ENCODE measurements at places on chromosomes 2 and 18.

DNA sequence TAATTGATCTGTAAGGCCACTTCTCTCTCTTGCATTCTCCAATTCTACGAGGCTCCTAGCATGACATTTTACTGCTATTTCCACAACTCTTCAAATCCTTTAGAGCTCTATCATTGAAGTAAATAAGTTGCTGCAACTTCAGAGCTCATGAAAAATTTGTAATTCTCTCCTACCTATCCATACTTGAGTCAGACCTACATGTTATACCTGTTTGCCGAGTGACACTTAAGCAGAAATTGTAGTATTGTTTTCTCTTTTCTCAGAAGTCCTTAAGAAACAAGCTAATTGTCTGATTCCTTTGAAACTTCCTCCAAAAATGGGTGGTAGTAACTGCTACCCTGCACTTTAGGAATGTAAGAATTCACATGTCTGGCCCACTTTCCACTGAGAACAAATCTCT is 26.1 kb downstream of the GALM start:
- DNase-seq: no peak

GRCh38 chr2:203708846-203709396 is 2.5 kb downstream of the CD28 start:
- DNase-seq: no peak

DNA sequence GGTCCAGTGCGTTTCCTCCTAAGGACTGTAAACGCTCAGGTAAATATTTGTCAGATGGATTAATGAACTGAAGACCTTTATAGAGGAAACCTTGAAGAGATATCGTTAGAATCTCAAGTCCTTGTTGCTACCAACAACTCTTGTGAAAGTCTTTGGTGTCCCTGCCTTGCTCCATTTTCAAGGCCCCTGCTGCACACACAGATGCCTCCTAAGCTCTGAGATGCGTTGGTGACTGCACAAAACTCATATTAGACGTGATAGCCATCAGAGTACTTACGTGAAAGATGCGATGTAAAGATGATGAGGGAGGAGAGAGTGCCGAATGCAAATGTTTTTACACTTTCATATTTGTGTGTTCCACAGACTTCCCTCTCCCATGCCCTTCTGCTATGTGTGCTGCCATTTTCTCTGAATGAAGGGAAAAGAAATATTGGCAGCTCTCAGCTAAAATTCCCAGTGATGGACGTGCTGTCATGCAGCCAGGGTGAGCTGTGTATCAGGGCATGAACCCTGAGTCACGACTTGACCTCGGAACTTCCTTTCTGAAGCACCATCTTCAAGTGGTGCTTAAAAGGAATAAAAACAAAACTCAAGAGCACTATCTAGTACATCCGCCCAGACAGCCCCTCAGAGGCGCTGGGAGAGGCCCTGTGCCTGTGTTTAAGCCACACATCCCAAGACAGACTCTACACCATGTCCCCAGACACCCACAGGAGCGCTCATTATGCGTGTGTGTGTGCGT is 117.4 kb downstream of the FAM210A start:
- no peak for DNase-seq

- no peak for DNase-seq
Observed at GRCh38 chr2:153235516-153235915, 243.0 kb downstream of the RPRM start.

GRCh38 chr18:35029103-35029502 is 12.1 kb upstream of the MAPRE2 start:
- DNase-seq: peak; percentile 57

GRCh38 chr2:105806996-105807395 is 62.3 kb downstream of the NCK2 start:
- DNase-seq: no peak

GRCh38 chr2:101272045-101272784 is 19.5 kb downstream of the CNOT11 start:
- DNase-seq: no peak

- peak; percentile 11 for DNase-seq
Observed at GRCh38 chr2:209960045-209960444, 42.4 kb upstream of the RPE start.

DNA sequence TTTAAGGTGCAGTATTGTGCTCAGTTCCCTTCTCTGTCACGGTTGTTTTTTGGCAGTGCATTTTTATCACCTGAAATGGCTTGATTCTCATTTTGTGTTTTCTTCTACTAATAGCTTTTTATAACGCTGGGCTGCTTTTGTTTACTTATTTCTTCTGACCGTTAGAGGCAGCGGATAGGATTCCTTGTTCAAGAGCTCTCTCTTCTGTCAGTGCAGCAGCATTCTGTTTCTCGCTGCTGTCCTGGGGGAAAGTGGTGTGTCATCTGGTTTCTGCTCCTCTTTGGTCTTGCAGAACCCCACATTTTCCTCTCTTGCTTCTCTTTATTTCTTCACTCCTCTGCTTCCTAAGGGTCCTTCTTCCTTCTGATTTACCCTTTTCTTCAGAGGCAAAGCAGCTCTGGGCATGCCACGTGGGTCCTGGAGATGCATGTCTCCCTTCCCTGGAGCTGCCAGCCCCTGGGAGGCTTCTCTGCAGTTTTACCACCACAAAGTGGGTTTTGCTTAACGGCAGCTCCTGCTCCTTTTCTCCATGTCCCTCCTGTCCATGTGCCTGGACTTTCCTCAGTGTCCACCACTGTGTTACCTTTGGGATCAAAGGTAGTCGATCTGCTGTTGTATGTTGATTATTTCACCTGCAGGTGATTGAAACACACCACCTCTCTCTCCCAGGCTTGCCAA is 47.3 kb upstream of the SNTG2 start:
- DNase-seq: no peak

GRCh38 chr2:106025796-106026195 is 168.3 kb downstream of the UXS1 start:
- no peak for DNase-seq

DNA sequence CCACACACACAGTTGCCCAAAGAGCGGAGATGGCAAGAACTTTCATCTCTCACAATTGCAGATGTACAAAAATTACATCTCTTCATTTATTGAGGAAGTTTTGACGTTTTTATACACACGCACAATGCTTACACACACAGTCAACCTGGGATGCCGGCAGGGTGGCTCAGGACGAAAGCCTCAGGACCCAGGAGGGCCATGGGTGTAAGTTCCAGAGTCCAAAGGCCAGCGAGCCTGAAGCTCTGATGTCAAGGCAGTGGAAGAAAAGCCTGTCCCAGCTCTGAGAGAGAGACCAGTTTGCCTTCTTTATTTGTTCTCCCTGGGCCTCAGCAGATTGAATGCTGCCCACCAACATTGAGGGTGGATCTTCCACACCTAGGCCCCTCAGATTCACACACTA is 10.1 kb downstream of the AMER3 start:
- no peak for DNase-seq

GRCh38 chr2:156800065-156800653 is 364.0 kb downstream of the GPD2 start:
- DNase-seq: peak; percentile 20

DNA sequence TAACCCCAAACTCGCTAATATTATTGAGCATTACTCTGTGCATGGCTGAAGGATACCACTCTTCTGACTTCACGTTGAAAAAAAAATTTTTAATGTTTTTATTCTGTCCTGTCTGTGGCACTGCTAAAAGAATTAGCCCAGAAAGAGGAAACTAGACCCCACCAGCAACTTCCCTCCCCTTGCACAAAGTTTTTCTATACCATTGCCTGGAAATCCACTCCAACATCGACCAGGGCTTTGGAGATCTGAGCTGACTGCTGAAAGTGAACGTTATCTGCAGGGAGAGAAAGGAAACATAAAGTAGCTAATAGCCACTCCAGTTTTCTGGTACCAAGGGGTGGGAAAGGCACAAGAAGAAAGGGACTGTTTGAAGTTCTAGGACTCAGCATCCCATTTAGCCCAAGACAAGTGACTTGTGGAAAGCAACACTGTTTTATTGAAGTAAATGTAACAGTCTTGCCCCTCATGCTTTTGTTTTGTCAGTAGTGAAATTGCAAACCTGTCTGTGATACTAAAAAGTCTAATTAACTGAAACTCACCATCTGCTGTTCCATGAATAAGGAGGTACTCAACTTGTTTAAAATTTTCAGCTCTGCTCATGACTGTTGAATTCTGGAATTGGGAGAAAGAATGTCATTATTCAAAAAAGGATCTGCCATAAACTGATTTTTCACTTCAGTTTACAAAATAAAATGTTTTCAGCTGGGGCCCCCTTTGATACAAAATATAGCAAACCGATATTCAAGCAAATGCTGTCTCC is 79.1 kb downstream of the DPP4 start:
- no peak for DNase-seq

DNA sequence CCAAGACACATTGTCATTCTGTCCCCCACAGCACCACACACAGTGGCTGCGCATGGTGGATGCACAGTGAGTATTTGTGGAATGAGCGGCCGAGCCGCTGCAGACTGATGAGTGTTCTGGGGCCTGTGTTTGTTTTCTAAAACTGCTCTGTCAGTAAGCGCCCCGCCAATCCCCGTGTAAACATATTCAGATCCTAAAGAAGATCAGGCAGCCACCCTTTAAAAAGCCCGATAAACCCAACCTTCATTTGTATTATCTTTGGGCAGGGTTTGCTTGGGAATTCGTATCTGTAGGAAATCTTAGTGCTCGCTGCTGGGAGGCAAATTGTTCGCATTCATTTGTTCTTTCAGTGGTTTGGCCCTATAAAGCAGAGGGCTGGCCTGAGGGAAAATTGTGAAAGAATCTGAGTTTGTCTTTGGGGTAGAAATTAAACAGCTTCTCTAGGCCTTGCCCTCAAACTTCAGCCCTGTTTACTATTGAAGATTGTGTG is 68.6 kb downstream of the TGOLN2 start:
- peak; percentile 59 for DNase-seq

- DNase-seq: peak; percentile 95
Observed at GRCh38 chr2:187547353-187547979, 6.8 kb downstream of the TFPI start.

- DNase-seq: no peak
Observed at GRCh38 chr2:201440182-201440581, 11.1 kb downstream of the TRAK2 start.

- DNase-seq: no peak
Observed at GRCh38 chr2:130385709-130386108, 29.9 kb downstream of the PTPN18 start.

- no peak for DNase-seq
Observed at GRCh38 chr2:15956751-15957736, 16.7 kb downstream of the MYCN start.

DNA sequence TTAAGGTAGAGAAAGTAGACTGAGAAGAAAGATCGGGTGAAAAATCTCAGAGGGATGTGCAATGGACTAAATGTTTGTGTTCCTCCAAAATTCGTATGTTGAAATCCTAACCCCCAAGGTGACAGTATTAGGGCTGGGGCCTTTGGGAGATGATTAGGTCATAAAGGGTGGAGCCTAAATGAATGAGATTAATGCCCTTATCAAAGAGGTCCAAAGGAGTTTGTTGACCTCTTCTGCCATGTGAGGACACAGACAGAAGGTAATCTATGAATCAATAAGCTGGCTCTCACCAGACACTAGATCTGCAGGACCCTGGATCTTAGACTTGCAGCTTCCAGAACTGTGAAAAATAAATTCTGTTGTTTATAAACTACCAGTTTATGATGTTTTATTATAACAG is 2.7 kb upstream of the NMI start:
- DNase-seq: no peak

- DNase-seq: no peak
Observed at GRCh38 chr2:240798327-240798905, 21.6 kb downstream of the KIF1A start.

- peak; percentile 97 for DNase-seq
Observed at GRCh38 chr2:234823877-234824376, 127.9 kb upstream of the SH3BP4 start.

GRCh38 chr2:24930768-24931167 is 10.7 kb upstream of the ADCY3 start:
- no peak for DNase-seq

- DNase-seq: no peak
Observed at GRCh38 chr2:156615836-156616322, 179.7 kb downstream of the GPD2 start.

DNA sequence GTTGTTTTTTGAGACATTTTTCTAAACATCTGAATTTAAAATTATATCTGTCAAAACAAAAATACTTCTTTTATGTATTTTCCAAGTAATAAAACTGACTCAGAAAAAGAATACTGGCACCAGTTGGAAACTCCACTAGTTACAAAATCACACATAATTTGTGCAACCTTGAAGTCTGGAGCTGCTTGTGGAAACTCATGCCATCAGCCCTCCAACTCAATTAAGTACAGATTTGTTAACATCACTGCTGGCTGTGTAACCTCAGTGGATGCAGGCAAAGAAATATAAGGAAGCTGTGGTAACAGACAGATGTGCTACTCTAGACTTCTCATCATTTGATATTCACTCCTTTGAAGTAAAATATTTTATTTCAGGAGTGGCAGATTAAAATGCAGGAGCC is 30.0 kb upstream of the RAPH1 start:
- no peak for DNase-seq

DNA sequence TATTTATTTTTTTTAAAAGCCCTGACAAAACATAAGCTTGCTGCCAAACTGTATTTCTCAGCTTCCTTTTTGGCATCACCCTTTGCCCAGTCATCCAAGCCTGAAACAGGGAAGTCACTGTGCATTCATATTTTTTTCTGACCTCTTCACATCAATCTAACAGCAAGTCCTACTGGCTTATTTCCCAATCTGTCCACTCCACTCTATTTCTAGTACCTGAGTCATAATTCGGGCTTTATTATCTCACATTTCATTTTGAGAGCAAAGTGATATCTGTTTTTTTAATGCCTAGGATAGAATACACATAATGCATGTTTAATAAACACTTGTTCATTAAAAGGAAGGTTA is 5.1 kb downstream of the HNMT start:
- DNase-seq: peak; percentile 91

DNA sequence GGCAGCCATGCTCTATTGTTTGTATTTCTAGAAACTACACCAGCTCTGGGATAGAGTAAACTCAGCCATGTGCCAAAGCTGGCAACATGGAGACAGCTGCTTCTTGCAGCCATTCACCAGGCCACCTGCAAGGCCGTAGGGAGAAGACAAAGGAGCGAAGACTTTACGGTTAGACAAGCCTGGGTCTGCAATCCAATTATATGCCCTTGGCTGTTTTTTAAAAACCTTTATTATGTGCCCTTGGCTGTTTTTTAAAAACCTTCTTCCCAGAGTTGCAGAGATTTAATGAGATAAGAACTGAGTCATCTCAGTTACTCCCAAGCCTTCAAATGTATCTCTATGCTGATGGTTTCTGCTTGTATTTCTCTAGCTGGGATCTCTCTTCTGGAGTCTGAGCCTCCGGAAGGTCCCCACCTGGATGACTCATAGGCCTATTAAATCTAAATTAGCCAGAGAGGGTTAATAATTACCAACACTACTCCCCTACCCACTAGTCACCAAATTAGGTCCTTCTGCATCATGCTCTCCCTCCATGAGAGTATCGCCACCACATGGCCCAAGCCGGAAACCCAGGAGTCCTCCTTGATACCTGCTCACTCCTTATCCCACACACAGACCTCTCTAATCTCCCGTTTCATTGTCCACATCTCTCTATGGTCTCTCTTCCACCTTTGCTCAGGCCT is 17.5 kb upstream of the DPP4 start:
- peak; percentile 28 for DNase-seq

DNA sequence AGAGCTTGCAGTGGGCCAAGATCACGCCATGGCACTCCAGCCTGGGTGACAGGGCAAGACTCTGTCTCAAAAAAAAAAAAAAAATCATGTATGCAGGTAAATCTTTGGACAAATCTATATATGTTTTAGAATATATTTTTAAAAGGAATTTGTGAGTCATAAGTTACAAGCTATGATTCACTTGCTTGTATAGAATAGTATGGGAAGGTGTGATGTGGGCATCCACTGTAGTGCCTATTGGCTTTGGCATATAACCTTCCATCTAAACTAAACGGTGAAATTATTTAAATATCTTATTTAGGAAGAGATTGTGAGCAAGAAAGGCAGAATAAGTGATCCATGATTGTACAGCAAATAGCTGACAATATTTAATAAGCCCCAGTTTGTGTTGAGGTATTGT is 261.1 kb downstream of the GALNT13 start:
- no peak for DNase-seq
